ENCODE measurements at places on chromosomes 16 and 17.
A peak's percentile ranks its signal among the peaks of the same experiment; 100 is the strongest.

DNA sequence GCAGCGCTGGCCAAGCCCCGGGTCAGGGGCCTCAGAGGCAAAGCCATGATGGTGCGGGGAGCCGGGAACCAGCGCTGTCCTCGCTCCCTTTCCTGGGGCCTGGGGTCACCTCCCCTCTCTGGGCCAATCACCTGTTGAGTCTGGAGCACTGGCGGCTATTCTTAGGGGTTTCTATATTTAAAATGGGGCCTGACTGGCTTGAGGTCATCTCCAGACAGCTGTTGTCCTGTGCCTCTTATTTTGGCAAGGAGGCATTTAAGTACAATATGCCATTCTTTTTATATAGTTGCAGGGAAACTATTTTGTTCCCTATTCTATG is at the start of gene COX6A2:
TSS of gene COX6A2 (minus strand) at position 82 of the 319 bp plus-strand sequence. CDS start at position 47, 35 bp downstream.
- no peak for DNase-seq

GRCh38 chr16:67428146-67428731 is 2.7 kb upstream of the HSD11B2 start:
- peak; percentile 24 for DNase-seq

GRCh38 chr17:49183801-49184200 is 26.6 kb downstream of the GNGT2 start:
- DNase-seq = no peak

GRCh38 chr17:21132428-21132827 is 5.7 kb downstream of the DHRS7B start:
- no peak for DNase-seq

DNA sequence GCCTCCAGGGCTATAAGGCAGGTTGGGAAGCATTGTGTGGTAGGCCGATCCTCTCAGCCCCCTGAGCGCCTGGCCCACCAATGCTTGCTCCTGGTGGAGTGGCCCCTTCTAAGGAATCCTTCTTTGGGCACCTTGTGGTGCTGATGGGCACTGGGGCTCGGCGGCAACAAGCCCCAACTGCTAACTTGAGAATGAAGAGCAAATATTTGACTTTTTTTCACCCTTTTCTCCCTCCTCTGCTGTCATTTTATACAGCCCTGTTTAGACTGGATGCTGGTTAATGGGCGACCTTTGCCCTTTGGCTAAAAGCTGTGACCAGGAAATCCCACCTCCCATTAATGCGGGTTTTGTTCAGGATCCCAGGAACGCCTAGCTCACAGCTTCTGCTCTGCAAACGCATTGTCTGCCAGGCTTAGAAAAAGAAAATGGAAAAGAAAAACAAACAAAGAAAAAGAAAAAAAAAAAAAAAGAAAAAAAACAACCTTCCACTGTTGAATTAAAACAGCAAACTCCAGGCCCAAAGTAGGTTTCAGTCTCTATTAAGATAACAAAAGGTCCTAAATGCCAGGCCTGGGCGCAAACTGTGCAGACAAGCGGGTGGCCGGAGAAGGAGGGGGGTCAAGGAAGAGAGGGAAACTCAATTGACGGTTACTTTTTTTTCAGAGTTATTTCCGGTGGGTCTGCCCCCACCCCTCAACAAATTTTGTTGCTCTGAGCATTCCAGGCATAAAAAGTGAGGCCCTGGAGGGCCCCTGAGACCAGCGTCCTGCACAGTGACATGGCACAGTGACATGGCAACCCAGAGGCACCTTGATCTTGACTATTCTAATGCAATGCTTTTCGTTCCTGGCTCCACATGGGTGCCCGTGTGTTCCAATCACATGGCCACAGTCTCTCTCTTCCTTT is 301.4 kb downstream of the MAF start:
- no peak for DNase-seq
